GM12891 (cell line): ENCODE measurements at places on chromosomes 5 and 9.

DNA sequence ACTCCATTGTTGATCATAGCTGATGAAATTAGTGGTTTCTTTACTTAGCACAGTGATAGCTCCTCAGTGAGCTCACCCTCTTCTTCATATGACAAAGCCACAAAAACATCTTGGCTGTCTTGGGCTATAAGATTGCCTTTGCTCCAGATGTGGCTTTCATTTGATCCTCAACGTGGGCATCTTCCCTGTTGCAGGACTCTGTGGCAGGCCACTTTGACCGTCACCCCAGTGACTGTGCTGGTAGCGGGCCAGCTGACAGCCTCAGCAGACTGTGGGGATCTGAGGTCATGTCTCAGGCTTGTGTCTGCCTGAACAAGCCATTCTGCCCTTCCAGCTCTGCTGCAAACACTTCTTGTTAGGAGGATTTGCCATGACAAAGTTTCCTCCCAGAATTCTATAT, 422.2 kb downstream of the NR2F1-AS1 start:
- DNase-seq: no peak

GRCh38 chr9:86747711-86748110, 199.6 kb downstream of the GAS1 start:
- no peak for DNase-seq

- DNase-seq: no peak
Observed at GRCh38 chr5:141328231-141328630, 2.1 kb upstream of the PCDHGA1 start.

DNA sequence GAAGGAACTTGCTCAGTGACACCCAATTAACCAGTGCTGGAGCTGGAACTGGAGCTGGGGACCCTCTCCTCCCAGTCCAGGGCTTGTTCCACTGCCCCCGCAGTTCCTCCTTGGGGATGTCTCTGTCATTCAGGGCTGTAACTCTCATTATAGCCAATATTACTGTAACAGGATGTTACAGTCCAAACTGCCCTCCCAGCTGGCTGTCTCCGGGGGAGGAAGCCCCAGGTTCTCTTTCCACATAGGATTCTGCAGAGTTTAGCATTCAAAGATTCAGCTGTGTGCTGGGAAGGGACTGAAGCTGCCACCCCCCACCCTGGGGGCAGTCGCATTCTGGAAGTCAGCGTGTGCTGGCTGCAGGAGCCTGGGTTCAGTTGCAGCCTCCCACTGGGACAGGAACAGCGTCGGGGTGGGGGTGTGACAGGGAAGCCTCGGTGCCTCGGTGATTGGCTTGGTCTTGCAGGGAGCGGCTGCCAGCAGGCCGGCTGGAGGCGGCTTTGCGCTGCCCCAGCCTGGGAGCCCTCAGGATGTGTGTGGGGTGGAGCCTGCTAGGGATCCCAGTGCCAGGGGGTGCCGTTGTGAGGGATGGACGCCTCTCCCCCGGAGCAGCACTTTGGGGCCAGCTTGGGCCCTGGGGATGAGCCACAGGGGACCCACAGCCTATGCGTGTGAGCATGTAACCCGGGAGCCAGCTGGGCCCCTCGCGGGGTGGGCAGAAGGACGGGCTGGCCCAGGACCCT, 101.1 kb downstream of the RGS3 start:
- DNase-seq: no peak

DNA sequence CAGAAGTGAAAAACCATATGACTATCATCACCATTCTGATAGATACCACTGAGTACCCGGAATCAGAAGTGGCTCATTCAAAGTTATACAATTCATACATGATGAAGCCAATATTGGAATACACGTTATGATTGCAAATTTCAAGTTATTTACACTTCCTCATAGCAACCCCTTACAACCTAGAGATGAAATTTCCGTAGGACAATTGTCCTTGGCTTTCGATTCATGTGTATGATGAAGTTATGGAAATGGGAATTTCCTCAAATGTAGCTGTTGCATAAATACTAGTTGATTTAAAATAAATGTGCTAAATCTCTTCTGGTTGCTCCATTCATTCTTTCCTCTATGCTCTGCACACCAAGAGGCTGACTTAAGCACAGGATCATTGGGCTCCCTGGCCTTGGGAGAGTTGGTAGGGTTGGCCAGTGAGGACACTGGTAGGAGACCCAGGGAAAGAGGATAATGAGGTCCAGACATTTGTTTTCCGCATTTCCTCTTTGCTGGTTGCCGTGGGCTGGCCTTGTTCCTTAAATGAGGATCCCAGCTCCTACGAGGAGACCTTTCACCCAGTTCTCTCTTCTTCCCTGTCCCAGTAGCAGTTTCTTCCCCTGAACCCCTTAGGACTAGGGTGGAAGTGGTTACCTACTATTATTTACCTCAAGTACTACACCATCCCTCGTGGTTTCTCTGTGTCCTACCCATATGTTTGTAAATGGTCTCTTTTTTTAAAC, 90.3 kb downstream of the ZNF474 start:
- no peak for DNase-seq

DNA sequence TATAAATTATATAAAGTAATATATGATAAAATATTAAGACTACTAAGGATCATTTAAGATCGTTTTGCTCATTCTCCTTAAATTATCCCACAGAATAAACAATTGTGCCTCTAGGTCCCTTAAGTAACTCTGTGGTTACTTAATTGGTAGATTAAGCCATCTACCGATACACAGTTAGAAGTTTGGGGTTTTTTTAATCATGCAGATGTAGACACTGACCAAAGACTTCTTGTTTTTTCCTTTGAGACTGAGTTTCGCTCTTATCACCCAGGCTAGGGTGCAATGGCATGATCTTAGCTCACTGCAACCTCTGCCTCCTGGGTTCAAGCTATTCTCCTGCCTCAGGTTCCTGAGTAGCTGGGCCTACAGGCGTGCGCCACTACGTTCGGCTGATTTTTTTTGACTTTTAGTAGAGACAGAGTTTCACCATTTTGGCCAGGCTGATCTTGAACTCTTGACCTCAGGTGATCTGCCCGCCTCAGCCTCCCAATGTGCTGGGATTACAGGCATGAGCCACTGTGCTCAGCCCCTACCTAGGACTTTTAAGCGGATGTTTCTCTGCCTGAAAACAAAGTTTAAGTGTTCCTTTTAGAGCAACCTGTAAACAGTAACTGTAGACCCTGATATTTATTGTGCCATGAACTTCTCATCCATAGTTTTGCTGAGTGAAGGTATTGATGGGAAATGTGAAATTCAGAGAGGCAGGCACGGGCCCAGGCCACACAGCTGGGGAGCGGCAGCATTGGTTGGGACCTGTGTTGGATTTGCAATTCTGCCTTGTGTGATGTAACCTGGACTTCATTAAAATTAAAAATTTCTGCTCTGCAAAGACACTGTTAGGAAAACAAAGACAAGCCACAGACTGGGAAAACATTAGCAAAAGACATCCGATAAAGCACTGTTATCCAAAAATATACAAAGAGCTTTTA, 11.6 kb downstream of the CEL start:
- no peak for DNase-seq

DNA sequence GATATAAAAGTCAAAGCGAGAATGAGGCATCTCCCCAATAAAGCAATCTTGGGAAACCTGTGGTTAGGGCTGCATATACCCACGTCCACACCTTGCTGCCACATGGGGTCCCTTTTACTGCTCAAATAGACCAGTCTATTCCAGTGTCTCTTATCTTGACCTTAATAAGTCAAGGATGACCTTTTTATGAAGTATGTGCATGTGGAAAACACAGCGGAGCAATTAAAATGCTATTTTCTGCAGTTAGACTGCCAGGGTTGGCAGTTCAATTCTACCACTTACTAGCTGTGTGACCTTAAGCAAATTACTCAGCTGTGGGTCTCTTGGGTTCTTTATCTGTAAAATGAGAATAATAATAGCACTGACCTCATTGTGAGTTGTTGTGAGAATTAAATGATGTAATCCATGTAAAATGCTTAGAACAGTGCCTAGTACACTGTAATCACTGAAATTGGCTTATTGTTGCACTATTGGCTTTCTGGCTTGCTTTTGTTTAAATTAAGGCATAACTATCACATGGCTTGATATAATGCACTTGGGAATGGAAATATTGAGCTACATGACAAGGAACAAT, 67.8 kb upstream of the HSPB3 start:
- DNase-seq: no peak

DNA sequence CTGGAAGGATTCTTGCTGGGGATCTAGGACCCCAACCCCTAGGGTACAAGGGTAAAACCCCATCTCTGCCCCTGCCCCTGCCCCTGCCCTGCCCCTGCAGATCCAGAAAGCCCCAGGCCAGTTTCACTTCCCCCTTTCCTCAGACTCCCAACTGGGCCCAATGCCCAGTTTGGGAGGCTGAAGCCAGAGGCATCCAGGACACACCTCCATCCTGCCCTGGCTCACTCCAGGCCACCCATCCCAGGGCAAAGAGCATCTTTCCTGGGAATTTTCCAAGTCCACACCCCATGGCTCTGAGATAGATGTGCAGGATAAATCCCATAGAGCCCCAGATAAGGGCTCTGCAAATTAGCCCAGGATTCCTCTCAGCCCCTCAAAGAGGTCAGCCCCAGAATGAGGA, 17.4 kb downstream of the CNTFR start:
- no peak for DNase-seq

DNA sequence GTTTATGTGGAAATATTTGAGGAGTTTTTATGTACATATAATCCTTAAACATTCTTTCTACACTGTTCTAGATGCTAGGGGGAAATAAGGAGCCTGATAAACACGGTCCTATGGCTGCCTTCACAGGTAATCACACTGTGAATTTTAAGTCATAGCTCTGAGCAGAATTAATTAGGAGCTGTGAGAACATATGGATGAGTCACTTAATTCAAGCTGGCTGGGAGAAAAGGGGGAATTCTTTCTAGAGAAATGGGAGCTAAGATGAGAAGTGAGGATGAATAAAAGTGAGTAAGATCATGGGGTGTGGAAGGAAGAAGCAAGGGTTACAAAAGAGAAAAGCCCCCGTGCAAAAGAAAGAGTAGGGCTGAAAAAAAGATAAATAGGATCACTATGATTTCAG, 290.8 kb downstream of the DNAH5 start:
- no peak for DNase-seq

- no peak for DNase-seq
Observed at GRCh38 chr5:8290721-8291120, 421.8 kb downstream of the MTRR start.

DNA sequence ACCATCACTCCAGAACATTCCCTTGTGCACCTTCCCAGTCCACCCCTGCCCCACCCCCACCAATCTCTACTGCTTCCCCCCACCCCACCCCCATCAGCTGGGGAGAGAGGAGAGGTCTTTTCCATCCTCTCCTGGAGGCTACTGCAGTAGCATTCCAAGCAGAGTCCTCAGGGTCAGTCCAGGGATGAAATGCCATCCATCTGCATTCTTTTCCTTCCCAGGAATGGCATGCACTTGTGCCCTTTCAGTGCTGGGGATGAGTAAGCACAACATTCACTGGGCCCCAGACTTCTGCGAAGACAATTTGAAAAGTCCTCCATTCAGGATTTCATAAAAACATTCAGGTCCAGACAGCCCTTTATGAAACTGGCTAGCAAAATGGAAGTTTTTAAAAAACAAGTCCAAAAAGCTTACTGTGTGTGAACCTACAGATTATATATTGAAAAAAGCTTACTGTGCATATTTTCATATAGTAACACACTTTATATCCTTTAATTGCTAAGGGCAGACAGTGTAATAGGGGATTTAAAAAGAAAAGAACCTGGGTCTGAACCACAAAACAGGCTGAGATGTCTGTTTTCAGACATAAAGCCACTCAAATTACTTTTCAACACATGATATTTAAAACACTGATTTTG, 50.0 kb upstream of the GOLPH3 start:
- DNase-seq: no peak
